Foreskin fibroblast (primary cell): ENCODE measurements at places on chromosomes 1 and 21.

GRCh38 chr1:230950404-230950803 lies 28.3 kb downstream of the TTC13 start:
- no peak for DNase-seq

- DNase-seq = no peak
Observed at GRCh38 chr1:173150795-173151194, 56.3 kb downstream of the TNFSF4 start.

DNA sequence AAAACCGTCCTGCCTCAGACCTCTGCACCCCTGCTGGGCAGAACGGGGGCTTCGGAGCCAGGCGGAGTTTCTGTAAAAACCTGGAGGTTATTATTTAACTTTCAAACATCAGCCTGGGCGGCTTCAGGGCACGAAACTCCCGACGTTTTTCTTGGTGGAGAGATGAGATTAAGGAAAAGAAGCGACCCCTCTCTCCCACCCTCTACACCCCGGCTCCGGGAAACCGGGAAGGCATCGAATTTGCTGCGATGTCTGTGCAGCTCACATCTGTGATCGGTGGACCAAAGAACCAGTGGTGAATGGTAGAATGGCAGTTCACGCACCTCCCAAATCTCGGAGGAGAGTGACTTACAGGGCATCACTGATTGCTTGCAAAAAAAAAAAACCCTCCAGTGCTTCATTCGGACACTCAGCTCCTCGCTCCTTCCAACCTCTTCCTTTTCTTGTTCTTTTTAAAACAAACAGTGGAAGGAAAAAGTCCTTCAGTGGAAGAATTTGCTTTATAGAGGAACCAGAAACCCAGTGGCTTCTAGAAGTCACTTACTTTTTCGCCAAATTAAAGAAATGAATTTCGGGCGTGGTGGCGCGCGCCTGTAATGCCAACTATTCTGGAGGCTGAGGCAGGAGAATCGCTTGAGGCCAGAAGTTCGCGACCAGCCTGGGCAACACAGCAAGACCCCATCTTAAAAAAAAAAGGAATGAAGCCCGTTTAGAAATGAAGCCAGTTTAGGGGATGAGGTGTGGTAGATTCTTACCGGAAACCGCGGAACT lies 884 bp downstream of the PHACTR4 start:
- peak; percentile 41 for DNase-seq

DNA sequence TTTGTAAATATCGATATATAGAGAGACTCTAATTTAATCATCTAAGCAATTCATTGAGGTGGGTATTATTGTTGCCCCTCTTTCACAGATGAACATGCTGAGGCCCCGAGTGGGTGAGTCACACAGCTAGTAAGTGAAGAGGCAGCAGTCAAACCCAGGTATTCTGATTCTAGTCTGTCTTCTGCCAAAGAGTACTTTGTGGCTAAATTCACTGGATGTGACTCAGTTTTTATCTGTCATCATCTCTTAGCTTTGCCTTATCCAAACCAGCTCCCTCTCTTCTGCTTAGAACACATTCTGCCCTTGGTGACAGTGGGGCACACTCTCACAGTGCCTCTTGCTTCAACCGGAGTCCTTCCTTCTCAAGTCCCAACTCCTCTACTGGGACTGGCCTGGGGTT lies 11.5 kb downstream of the FCRL5 start:
- DNase-seq = no peak

DNA sequence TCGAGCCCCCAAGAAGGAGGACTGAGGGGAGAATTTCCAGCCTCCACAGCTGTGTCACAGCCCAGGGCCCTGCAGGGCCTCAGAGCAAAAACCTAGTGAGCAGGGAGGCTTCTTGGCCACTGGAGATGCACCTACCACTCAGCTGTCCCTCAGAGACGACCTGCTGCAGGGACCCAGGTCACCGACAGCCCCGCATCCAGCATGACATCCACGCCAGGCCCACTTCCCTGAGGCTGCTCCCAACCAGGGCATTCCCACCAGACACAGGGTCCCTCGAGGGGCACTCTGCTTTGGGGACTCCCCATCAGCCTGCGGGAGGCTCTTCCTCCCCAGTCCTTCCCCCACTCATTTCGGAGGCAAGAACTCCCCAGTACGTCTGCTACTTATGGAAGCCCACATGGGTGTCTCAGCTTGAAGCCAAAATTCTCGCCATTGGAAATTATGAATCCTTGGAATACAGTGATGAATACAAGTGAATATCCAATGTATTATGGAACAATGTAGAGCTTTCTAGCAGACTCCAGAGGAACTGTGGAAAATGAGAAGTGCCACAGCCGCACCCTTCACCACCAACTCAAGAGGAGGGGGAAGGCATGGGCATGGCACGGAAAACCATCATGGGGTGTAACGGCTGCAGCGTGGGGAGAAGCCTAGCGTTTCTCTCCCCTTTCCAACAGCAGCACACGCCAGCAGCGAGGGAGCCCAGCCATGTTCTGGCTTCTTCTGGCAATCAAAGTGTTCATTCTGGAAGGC lies 6.9 kb downstream of the TFF3 start:
- DNase-seq = no peak

- DNase-seq = no peak
Observed at GRCh38 chr1:3521426-3521825, 67.0 kb downstream of the ARHGEF16 start.
